ENCODE measurements at places on chromosomes 11 and 22. TPM values are rescaled to one million over a fixed set of nuclear protein-coding genes. Genes with fewer than 3 reads are reported as not detected.

The MYO7A gene
- not detected for total RNA-seq

The PTPRCAP gene
- 2.3 TPM for total RNA-seq

The TMEM191B gene
- total RNA-seq, result 3.1 TPM

DNA sequence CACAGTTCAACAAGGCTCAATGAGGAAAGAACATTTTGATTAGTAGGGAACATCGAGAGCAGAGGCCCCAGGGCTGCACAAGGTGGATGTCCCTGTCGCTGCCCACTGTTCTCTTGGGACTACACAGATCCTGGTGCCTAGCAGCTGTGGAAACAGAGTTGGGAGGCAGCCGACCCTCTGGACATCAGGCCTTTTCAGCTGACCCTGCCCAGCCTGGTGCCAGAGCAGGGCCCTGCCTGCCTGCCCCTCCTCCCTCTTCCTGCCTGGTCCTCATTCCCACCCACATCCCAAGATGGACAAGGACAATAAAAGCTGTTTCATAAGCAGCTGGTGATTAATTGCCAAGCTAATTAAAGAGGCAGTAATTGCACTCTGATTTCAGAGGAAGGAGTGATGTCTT, 60.7 kb downstream of the NFAM1 start:
- DNase-seq, result no peak

GRCh38 chr11:33072465-33072864, 33.1 kb downstream of the TCP11L1 start:
- DNase-seq, result no peak

DNA sequence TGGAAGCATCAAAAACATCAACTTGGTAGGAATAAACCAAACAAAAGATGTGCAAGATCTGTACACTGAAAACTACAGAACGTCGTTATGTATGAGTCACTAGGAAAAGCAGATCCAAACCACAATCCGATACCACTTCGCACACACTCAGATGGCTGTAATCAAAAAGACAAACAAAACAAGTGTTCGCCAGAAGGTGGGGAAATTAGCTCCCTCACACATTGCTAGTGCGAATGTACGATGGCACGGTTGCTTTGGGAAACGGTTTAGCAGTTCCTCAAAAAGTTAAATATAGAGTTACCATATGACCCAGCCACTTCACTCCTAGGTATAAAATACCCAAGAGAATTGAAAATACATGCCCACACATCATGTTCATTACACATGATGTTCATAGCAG, 14.8 kb upstream of the CARD10 start:
- DNase-seq, result peak; percentile 87

The OTOG gene
- total RNA-seq, result not detected

The CENPM gene
- 0.84 TPM for total RNA-seq

GRCh38 chr11:4699697-4700435, 2.2 kb upstream of the OR51E2 start:
- DNase-seq, result no peak

DNA sequence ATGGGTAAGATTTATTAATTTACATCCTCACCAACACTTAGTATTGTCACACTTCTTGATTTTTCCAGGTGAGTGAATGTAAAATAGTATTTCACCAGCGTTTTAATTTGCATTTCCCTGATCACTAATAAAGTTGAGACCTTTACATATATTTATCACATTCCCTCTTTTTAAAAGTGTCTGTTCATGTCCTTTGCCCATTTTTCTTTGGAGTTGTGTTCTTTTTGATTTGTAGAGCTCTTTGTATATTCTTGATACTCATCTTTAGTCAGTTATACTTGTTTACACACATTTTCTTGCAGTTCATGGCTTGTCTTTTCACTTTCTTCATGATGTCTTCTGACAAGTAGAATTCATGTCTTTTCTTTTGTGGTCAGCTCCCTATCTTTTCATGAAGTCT, 2.2 kb upstream of the PLAAT5 start:
- DNase-seq, result no peak

DNA sequence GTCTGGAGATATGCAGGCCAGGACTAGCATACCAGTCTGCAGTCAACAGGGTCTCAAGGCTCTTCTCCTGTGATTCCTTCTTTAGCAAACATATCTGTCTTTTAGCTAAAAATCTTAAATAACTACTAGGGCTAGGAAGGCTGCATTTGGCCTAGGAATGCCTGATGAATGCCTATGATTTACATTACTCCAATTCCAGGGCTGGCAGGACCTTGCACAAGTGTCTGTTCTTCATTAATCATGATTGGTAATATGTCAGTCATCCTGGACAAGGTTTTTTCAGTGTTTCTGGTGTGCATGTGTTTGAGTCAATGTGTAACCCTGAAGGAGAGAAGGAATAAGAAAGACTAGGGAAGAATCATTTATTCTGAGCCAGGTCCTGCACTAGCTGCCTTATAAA, 280.5 kb upstream of the NARS2 start:
- no peak for DNase-seq

DNA sequence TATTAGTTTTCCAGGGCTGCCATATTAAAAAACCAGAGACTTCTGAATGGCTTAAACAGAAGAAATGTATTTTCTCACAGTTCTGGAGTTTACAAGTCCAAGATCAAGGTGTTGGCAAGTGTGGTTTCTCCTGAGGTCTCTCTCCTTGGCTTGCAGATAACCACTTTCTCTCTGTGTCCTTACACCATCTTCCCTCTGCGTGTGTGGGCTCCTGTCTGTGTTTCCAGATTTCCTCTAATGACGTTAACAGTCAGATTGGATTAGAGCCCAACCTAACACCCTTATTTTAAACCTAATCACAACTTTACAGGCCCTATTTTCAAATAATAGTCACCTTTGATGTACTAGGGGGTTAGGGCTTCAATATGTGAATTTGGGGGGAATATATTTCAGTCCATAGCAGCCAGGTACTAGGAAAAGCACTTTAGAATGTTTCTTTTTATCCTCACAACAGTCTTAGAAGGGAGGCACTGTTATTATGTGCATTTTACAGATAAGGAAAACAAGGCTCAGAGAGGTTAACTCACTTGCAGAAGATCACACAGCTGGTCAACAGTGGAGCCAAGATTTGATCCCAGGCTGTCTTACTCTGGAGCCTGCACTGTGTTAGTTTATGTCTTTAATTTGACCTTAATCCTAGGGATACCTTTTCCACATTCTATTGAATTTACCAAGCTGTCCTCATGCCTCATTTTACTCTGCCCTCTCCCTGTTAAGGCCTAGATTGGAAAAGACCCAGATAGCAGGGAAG, 116.4 kb upstream of the CRYBB3 start:
- no peak for DNase-seq

- no peak for DNase-seq
Measured at GRCh38 chr11:96204721-96205459, 138.1 kb downstream of the MAML2 start.

DNA sequence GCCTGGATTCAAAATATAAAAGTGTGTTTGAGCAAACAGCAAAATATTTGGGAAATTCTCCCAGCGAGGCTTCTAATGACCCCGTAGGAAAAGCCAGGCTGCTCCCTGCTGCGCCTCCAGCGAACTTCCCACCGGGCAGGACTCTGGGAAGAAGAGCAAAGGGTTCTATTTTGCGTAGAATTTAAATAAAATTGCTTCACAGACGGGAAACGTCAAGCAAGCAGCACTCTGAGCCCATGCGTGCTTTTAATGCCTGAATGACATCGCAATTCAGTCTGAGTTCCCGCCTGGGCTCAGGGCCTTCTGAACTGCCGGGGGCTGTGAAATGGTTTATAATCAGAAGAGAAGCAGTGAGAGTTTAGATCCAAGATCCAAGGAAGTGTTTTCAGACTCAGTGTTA, 775.1 kb downstream of the BRD1 start:
- DNase-seq, result no peak

GRCh38 chr11:94144216-94144615, 15.6 kb downstream of the PANX1 start:
- DNase-seq, result no peak

GRCh38 chr11:68533945-68534344, 73.4 kb downstream of the PPP6R3 start:
- DNase-seq, result no peak

DNA sequence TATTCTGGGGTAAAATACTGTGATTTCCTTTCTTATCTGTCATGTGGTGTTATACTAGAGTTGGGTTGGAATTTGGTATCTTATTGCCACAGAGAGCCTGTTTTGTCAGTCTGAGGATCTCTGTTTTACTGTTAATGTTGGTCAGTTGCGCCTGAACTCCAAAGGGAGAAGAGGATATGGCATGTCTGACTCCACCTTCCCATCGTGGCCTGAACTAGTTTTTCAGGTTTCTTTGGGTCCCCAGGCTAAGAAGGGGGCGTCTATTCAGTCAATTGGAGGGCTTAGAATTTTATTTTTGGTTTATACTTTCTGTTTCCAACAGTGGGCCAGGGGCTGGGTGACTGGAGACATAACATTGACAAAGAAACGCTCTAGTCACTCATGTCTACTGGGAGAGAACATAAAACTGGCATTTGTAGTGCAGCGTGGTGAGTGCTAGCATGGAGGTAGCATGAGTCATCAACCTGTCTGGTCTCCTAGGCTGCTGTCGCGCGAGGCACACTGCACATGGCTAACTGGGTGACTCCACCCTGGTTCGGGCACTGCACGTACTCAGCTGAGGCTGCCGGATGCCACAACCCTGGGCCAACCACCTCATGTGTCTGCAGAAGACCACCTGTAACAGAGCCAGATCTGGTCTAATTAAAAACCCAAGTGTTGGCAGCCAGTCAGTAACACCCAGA, 120.1 kb upstream of the OR9Q1 start:
- DNase-seq, result peak; percentile 2

- DNase-seq, result no peak
Measured at GRCh38 chr11:117827521-117828511, 3.3 kb upstream of the FXYD2 start.

GRCh38 chr11:96986516-96986915, 596.7 kb downstream of the JRKL start:
- DNase-seq, result no peak

DNA sequence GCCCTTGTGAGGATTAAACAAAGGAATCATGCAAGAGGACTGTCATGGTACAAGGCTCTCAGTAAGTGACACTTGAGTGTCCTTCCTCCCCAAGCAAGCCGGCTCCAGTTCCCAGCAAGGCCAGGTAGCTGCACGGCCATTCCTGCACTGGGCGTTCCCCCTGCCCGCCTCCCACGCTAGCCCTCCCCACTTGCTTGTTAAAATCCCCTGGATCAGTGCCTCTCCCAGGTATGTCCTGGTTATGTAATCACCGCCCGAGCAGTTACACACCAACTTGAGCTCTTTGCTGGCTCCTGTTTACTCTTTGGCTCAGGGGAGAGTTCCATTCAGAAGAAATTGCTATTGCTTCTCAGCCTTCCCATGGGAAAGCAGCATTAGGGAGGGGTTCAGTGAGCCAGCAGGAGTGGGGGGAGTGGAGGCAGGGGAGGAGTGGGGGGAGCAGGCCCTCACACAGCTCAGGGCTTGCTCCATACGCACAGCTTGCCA, 19.4 kb upstream of the MYEOV start:
- DNase-seq, result no peak

GRCh38 chr11:71255800-71256479, 3.6 kb upstream of the SHANK2 start:
- DNase-seq, result no peak

- no peak for DNase-seq
Measured at GRCh38 chr11:132361011-132361550, 990.7 kb downstream of the NTM start.

GRCh38 chr22:45707605-45708004, 36.0 kb downstream of the ATXN10 start:
- DNase-seq, result no peak

The SEPTIN3 gene
- total RNA-seq, result 0.52 TPM

The MYO18B gene
- 0.07 TPM for total RNA-seq

The SCGB2A2 gene
- not detected for total RNA-seq

DNA sequence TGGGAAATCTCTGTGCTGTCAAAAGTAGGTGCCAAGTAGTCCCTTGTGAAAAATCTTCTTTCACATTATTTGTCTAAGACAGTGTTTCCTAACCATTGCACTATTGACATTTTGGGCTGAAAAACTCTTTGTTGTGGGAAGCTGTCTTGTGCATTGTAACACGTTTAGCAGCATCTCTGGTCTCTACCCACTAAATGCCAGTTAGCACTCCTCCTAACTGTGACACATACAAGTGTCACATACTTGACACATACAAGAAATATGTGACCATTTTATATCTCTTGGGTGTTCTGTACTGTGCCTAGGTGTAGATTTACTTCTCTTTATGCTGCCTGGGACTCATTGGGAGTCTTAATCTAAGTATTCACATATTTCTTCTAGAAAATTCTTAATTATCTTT, 57.8 kb downstream of the NXPE1 start:
- DNase-seq, result peak; percentile 2

- DNase-seq, result peak; percentile 32
Measured at GRCh38 chr22:22721681-22722354, 77.4 kb downstream of the GGTLC2 start.

The AMPD3 gene
- 5.6 TPM for total RNA-seq

DNA sequence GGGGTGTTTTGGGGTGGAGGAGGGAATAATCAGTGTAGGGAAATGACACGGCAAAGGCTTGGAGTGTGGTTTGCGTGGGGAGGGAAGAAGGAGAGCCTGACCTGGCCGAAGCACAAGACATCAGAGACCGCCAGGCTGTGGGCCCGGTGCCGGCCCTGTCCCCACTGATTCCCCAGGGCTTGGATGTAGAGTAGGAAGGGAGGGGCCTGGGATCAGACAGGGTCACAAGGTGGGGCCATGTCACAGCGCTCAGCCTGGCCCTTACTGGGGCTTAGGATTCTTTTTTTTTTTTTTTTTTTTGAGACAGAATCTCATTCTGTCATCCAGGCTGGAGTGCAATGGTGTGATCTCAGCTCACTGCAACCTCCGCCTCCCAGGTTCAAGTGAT, 9.8 kb downstream of the PICK1 start:
- no peak for DNase-seq

- peak; percentile 26 for DNase-seq
Measured at GRCh38 chr22:28923826-28924732, 40.7 kb downstream of the ZNRF3 start.

DNA sequence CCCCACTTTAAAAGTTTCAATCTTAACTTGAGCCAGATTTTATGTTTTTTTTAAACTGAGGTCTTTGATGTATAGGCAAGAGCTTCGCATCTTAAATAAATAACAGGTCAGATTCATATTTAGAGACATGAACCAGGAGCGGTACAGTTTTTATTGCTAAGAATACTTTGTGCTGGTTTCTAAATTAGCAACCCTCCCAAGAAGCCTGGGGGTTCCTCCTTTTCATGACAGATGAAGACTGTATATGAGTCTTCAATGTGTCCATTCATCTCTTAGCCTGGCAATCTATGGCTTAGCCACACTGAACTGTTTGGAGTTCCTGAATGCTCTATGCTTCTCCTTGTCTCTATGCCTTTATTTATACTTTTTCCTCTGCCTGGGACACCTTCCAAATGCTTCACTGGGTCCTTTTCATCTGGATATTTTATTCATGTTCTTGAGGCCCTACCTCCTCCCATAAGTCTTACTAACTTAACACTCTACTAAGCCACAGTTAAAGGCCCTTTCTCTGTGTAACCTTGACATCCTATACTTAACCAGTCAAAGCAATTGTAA, 338.6 kb downstream of the INSC start:
- DNase-seq, result no peak

The PACSIN2 gene
- total RNA-seq, result 87.8 TPM

- DNase-seq, result peak; percentile 83
Measured at GRCh38 chr11:12941671-12942070, 67.4 kb upstream of the RASSF10 start.

- DNase-seq, result no peak
Measured at GRCh38 chr11:11076276-11076675, 218.4 kb upstream of the ZBED5 start.

The HRAS gene
- 84.2 TPM for total RNA-seq

GRCh38 chr11:78045851-78046485, 17.7 kb upstream of the THRSP start:
- peak; percentile 32 for DNase-seq

The PRAME gene
- total RNA-seq, result not detected

- DNase-seq, result no peak
Measured at GRCh38 chr11:99534812-99535211, 514.1 kb downstream of the CNTN5 start.

All from astrocyte (in vitro differentiated cells and primary cell).